GM13977 (cell line): ENCODE measurements at places on chromosomes 2 and 18.
A peak's percentile ranks its signal among the peaks of the same experiment; 100 is the strongest.

DNA sequence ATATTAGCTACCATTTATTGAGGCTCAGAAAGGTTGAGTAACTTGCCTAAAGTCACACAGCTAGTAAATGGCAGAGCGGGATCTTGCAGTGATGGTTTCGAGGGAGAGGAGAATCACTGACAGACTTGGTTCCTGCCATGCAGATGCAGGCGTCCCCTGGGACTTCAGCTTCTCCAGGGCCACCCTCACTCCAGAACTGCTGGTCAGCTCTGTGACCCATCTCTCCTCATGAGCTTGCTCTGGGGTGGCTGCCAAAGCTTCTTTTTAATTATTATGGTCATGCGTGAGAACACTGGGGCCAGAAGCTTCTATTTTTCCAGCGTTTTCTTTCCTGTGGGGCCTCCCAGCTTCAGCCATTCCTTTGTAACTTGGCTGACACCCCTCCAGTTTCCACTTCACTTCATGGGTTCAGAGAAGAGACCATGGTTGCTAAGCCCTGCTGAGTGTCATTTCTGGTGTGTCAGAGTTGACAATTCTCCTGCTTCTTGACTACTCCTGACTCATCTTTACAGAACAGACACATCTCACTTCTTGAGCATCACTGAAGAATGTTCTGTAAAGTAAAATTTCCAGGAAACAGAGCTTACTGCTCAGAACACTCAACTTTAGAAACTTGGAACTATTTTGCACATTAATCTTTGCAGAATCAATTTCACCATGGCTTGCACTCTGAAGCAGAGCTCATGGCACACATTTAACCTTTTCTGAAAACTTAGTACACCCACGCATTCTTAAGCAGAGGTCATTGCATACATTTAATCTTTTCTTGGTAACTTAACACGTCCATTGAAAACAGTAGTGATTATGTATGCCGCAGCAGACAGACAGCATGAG is 70.4 kb downstream of the IL1R2 start:
- DNase-seq, result no peak

- no peak for DNase-seq
Observed at GRCh38 chr18:37698508-37699040, 133.0 kb upstream of the CELF4 start.

GRCh38 chr2:44936275-44936674 is 5.2 kb upstream of the SIX3 start:
- no peak for DNase-seq

- no peak for DNase-seq
Observed at GRCh38 chr2:9703701-9704221, 73.0 kb upstream of the YWHAQ start.

DNA sequence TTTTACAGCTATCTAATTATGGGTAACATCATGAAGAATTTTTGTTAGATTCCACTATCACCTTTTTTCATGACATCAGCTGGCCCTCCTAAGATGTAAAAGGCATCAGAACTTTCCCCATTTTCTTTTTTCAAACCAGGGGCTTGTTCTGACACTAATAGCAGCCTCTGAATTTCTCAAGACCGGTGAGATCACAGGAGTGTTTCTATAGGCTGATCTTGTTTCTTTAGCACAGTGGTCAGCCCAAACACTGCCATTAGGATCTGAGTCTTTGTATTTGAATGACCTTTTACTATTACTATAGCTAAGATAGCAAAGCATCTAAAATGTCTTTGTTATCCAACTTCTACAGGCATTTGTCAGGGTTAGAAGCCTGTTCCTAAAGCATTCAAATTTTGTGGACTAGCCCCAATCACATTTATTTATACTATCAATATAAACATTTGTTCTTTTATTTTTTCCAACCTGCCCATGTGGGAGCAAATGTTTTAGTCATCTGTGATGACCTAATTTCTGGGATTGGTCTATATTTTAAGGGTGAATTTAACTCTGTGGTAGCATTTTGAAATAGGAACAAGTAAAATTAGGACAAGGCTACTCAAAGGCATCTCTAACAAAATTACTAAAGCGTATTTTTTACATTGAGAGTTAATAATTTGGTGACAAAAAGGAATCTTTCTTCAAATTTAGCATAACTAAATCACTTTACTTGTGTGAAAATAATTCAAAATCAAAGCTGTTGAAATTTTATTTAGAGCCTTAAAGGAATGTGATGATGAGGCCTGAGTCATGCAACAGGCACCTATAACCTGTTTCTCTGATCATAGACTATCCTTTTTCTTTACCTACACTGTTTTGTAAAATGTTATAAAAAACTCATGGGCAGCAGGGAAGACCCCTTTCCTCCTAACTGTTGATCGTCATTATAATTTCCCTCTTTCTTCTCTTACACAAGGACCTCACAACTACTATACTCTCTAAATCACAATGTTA is 39.3 kb downstream of the ZAP70 start:
- no peak for DNase-seq

DNA sequence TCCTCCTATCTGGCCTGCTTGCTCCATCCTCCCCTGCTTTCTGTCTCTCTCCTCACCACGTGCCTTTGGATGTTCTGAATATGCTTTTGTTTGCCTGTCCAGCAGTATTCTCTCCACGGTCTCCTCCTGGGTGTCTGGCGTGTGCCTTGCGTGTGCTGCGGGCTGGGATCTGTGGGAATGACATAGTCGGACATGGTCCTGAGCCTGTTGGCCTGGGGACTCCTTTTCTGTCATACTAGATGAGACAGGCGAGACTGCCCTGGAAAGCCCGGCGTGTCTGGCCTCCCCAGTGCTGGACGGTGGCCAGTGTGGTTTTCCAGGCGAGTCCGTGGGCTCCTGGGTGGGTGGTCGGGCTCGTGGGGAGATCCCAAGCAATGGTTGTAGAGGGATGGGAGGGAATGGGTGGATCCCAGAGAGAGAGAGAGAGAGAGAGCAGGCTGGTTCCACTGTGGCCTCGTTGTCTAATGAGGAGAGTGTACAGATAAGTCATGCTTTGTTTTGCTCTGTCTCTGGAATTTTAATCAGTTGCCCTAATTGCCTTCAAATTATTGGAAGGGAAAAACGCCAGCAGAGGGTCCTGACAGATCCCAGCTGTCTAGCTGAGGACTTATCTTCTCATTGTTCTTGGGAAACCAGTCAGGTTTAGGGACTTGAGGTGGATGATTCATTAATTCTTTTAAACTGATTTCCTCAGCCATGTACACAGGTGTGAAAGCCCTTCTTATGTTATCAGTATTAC is 58.3 kb downstream of the HPCAL1 start:
- no peak for DNase-seq

- peak; percentile 74 for DNase-seq
Observed at GRCh38 chr2:238513346-238513745, 86.6 kb downstream of the ASB1 start.

GRCh38 chr2:18604531-18604885 is 15.1 kb upstream of the NT5C1B start:
- no peak for DNase-seq

- no peak for DNase-seq
Observed at GRCh38 chr2:96409820-96410164, 74.2 kb downstream of the NCAPH start.

GRCh38 chr2:84906108-84906899 is 848 bp downstream of the TMSB10 start:
- peak; percentile 59 for DNase-seq

- no peak for DNase-seq
Observed at GRCh38 chr2:60867007-60867406, 14.4 kb upstream of the REL start.

DNA sequence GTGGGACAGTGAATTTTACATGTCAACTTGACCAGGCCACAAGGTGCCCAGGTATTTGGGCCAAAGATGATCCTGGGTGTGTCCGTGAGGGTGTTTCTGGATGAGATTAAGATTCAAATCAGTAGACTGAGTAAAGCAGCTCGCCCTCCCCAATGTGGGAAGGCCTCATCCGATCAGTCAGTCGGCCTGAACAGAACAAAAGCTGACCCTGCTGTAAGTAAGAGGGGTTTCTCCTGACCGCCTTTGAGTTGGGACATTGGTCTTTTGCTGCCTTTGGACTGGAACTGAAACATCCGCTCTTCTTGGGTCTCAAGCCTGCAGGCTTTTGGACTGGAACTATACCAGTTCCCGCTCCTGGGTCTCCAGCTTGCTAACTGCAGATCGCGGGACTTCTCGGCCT is 233.3 kb downstream of the KLHL29 start:
- DNase-seq, result no peak

GRCh38 chr18:9856092-9856491 is 29.7 kb upstream of the TXNDC2 start:
- DNase-seq, result no peak

DNA sequence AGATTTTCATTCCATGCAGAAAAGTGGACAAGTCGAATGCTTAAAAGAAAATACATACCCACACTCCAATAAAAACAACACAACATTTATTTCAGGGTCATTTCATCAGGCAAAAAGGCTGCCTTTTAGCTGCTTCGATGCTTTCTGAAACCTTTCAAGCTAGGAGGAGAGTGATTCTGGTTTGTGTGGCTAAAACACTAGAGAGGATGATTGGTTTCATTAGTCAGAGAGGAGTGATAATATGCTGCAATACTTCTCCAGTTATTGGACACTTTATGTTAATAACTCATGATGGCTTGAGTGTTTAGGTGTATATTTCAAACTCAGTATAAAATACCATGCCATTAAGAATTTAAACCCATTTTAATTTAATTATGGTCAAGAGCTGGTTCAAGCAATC is 614.0 kb downstream of the SLC4A3 start:
- no peak for DNase-seq

DNA sequence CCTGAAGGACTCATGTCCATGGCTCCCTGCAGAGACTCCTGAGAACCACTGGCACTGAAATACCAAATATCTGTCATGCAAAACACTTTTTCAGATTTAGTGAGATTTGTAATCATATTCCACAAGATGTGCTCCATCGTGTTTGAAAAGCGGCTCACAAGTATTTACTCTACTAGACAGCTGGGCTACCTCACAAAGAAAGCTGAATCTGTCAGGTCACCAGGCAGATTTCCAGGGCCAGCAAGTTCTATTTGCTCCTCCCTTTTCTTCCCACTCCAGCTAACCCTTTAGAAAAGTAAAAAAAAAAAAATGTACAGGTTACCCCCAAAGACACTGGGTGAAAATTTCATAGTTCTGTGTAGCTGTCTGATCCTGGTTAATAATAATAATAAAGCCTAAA is 22.9 kb downstream of the WIPF1 start:
- DNase-seq, result no peak

- no peak for DNase-seq
Observed at GRCh38 chr2:133667085-133667484, 98.8 kb upstream of the NCKAP5 start.

GRCh38 chr2:3779496-3780049 is 76.2 kb downstream of the DCDC2C start:
- DNase-seq, result no peak

DNA sequence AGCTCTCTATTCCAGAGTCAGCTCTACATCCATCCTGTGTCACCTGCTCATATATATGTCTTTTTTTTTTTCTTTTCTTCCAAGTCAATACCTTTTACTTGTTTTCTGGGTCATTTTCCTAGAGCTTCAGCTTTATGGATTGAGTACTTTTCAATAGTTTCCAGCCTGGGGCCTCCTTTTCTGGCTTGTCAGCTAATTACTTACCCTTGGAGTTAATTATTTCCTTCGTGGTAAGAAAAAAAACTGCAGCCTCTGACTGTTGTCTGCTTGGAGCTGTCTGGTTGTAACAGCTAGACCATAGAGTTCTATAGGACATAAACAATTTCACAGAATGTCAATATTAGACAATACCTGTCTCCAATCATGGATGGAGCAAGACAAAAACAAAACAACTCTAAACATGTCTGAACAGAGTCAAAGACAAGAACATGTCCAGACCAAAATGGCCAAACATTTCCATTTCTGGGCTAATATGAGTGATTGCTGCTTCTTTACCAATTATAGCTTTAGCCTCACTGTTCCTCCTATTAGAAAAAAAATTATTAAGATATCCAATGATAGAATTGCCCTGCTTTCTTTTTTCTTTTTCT is 643.1 kb downstream of the SLC4A3 start:
- no peak for DNase-seq

DNA sequence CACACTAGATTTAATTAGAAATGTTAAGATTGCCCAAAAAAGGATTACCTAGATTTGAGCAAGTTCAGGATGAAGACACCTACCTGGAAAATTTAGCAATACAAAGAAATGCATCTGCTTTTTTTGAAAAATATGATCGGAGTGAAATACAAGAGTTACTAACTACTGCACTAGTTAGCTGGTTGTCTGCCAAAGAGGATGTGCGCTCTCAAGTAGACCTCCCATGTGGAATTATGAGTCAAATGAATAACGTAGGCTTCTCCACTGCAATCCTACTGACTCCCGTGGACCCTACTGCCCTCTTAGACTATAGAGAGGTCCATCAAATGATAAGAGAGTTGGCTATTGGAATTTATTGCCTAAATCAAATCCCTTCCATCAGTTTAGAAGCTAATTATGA is 2.0 kb downstream of the ANKAR start:
- DNase-seq, result no peak

GRCh38 chr2:12412898-12413305 is 303.8 kb upstream of the TRIB2 start:
- peak; percentile 40 for DNase-seq

DNA sequence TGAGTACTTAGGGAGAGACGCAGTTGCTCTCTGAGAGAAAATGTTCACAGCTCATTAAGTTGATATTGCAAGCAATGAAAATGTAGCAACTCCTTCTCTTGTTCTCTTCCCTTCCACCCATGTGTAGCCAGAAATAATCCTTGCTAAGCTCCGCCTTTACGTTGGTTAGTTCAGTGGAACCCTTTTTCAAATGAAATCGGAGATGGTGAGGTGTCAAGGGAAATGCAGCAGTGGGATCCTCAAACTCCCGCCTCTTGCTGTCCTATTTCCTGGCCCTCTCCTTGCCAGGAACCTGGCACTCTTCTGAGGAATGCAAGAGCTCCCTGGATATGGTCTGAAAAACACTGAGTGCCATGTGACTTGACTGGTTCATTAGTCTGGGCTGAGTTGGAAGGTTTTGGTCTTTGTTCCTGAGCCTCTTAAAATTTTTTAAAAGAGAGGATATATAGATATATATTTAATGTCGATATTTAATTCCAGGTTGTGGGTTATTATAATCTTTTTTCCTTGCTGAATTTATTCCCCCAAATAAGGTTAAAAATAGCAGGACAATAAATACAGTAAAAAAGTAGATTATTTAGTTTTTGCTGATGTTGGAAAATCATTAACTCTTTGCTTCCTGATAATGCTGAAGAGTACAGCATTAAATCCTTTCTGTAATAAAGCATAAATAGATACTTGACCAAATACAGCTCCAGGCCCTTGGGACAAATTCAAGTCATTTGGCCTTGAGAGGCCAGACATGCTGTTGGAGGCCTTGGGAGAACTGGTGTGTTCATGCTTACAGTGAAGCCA is 116.2 kb downstream of the EML6 start:
- DNase-seq, result no peak

- DNase-seq, result no peak
Observed at GRCh38 chr18:61664419-61665084, 228.3 kb downstream of the RNF152 start.

GRCh38 chr2:227163485-227163997 is 464 bp downstream of the COL4A4 start:
- peak; percentile 63 for DNase-seq

GRCh38 chr18:10727477-10727876 is 201.7 kb downstream of the NAPG start:
- DNase-seq, result no peak

- DNase-seq, result no peak
Observed at GRCh38 chr2:70984228-70984575, 5.8 kb downstream of the ANKRD53 start.

GRCh38 chr2:241648453-241648852 is 11.0 kb downstream of the ATG4B start:
- no peak for DNase-seq

GRCh38 chr2:202944408-202944807 is 32.3 kb downstream of the CARF start:
- DNase-seq, result no peak

GRCh38 chr2:25201265-25201664 is 32.9 kb upstream of the POMC start:
- DNase-seq, result no peak
